ENCODE measurements at places on chromosomes 16 and 17.

DNA sequence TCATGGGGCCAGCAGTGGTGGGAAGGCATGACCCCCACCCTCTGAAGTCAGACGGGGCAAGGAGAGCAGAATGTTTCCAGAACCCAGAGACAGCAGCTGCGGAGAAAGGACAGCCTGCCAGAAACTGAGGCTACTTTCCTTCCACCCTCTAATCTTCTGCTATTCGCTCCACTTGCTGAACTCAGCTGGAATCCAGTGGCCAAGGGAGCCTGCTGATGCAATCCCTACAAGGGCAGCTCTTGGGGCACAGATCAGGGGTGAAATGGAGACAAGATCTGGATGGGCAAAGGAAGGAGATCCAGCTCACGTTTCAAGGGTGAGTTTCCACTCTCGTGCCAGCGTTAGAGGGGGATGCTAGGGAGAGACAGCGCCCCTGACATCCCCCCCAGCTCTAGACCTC, 479.1 kb downstream of the SLC39A11 start:
- no peak for DNase-seq

- DNase-seq = no peak
Observed at GRCh38 chr17:14777291-14777690, 476.4 kb downstream of the HS3ST3B1 start.

GRCh38 chr17:64355536-64356303, 34.9 kb downstream of the PECAM1 start:
- no peak for DNase-seq

- DNase-seq = no peak
Observed at GRCh38 chr16:48526058-48526957, 83.7 kb downstream of the N4BP1 start.

- no peak for DNase-seq
Observed at GRCh38 chr16:87207509-87207908, 109.7 kb downstream of the C16orf95 start.

- no peak for DNase-seq
Observed at GRCh38 chr17:75531721-75532072, 6.2 kb downstream of the LLGL2 start.

GRCh38 chr17:81171941-81172340, 5.9 kb upstream of the AATK start:
- no peak for DNase-seq

GRCh38 chr17:57145347-57145746, 60.3 kb downstream of the AKAP1 start:
- DNase-seq = no peak

DNA sequence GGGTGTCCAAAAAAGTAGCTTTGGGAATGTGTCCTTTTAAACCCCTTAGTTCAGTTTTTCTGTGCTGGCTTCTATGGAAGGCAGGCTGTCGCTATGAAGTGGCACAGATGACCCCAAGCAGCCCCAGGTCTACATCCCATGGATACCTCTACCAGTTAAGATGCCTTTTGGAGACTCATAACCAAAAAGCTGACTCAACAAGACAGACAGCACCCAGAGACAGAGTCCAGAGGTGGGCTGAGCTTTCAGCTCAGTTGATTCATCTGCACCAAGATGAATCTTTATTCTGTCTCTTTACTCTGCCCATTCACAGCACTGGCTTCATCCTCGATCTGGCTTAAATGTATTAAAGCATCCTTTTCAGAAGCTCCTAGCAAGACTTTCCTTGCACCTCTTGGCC, 29.8 kb upstream of the RBBP6 start:
- DNase-seq = no peak

GRCh38 chr17:65022751-65023700, 33.5 kb downstream of the GNA13 start:
- DNase-seq = no peak

GRCh38 chr16:82609140-82609539, 17.6 kb upstream of the CDH13 start:
- no peak for DNase-seq

DNA sequence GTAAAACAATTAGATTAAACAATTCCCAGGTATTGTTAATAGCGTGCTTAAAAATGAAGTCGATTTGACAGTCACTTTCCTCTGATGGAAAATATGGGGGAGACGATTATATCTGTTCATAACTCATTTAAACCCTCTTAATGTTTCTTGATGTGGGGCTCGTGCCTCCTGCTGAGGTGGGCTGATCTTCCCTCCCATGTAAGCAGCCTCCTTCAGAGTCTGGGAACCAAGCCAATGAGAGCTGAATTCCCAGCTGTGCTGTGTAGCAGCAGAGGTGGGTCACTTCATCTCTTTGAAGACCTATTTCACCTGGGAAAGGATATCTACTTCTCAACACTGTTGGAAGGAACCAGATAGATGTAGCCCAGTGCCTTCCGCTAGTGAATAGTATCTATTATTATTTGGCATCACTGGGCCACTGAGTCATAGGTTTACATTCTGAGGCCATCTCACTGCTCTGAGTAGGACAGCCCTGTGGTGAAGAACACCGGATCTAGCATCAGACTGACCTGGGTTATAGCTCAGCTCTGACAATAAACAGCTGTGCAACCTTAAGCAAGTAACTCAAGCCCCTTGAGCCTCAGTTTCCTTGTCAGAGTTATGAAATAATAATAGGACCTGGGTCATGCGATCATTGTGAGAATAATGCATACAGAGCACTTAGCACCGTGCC, 85.3 kb upstream of the C16orf82 start:
- no peak for DNase-seq

GRCh38 chr16:4056161-4057105, 59.8 kb downstream of the ADCY9 start:
- DNase-seq = no peak

- no peak for DNase-seq
Observed at GRCh38 chr16:85077039-85077438, 35.2 kb downstream of the CIBAR2 start.

- no peak for DNase-seq
Observed at GRCh38 chr17:74419928-74420411, 11.9 kb upstream of the GPRC5C start.
